HCT116 (cell line): ENCODE measurements at places on chromosomes 2 and 18.

DNA sequence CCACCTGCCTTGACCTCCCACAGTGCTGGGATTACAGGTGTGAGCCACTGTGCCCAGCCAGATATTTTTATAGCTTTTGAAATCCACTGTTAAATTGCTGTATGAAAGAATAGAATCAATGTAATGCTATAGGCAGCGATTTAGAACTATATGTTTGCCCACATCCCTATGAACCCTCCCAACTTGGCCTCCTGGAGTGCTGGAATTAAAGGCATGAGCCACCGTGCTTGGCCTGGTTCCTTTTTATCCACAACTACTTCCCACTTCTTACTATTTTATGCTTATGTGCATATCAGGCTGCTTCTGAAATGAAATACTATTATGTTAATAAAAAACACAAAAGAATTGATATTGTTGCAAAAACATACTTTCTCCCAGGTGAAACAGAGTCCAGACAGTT lies 11.6 kb upstream of the PTPN2 start:
- DNase-seq, result no peak

GRCh38 chr2:191176801-191177438 lies 26.1 kb upstream of the STAT4 start:
- DNase-seq, result no peak

DNA sequence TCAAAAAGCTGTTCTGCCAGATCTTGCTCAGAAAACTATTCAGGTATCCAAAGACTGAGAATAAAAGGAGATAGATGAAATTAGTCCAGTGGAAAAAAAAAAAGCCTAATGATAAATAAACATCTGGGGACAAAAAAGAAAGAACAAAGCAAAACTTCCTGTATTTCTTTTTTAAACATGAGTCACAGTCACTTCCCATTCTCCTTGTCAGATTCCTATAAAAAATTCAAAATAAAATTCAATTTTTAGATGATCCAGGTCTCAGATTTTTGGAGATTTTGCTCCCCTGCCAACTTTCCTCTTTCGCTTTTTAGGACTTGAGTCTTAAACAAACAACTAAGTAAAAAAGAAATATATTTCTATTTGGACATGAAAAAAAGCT lies 127.4 kb downstream of the MEIS1 start:
- DNase-seq, result no peak

DNA sequence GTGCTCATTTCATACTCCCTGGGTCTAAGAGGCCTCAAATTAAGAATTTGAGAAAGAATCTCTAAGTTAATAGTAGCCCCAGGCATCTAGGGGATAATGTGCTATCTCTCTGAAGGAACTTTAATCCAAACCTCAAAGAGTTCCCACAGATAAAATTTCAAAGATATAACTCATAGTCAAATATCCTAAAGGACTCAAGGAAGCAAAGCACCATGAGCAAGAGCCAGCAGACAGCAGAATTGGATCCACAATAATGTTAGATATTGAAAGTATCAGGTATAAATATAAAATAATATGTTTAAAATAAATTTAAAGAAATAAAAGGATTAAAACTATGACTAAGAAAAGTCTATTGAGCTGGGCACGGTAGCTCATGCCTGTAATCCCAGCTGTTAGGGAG lies 31.7 kb upstream of the SIX3 start:
- DNase-seq, result no peak

GRCh38 chr18:6729247-6730091 lies at the start of gene ARHGAP28:
Gene ARHGAP28 (plus strand): TSS chr18:6729716. CDS start chr18:6729822, 106 bp downstream.
- DNase-seq, result no peak

DNA sequence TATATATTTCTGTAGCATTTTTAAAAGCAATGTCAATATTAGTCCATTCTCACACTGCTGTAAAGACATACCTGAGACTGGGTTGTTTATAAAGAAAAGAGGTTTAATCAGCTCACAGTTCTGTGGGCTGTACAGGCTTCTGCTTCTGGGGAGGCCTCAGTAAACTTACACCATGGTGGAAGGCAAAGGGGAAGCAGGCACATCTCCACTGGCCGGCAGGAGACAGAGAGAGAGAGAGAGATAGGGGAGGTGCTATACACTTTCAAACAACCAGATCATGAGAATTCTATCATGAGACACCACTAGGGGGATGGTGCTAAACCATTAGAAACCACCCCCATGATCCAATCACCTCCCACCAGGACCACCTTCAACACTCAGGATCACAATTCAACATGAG lies 43.1 kb downstream of the CHMP3 start:
- no peak for DNase-seq

- no peak for DNase-seq
These were observed 14.0 kb downstream of the YIPF4 start for GRCh38 chr2:32291746-32292145.

DNA sequence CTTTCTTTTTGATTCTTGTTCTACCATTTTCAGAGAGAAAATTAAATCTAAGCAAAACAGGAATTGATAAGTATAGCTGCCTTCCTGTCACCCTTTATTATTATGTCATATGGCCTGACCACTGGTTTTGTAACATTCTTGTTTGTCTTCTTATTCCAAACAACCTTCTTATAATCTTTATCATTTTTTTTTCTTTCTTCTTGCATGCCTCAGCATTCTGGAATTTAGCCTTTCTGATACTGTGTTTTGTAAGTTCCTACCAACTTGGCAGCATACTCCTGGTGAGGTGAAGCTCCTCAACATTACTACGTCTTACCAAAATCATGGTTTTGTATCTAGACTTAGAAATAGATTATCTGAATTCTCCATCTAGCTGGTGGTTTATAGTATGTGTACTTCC lies 199.2 kb downstream of the CAMKMT start:
- DNase-seq, result no peak

DNA sequence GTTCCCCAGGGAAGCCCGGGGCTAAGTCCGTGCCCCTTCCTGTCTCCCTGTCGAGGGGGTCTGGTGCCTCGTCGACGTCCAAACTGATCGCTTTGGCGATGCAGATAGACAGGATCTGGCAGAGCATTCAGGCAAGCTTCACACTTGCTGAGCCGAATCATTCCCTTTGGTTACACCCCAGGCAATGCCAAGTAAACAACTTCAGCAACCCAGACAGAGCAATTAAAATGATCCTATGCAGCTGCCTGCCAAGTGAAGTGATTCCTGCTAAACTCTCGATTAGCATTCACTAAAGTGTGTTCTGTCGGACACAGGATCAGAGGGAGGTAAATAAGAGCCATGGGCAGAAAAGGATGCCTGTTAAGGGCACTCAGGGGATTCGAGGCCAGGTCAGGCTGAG lies 108.2 kb upstream of the RAB12 start:
- no peak for DNase-seq

DNA sequence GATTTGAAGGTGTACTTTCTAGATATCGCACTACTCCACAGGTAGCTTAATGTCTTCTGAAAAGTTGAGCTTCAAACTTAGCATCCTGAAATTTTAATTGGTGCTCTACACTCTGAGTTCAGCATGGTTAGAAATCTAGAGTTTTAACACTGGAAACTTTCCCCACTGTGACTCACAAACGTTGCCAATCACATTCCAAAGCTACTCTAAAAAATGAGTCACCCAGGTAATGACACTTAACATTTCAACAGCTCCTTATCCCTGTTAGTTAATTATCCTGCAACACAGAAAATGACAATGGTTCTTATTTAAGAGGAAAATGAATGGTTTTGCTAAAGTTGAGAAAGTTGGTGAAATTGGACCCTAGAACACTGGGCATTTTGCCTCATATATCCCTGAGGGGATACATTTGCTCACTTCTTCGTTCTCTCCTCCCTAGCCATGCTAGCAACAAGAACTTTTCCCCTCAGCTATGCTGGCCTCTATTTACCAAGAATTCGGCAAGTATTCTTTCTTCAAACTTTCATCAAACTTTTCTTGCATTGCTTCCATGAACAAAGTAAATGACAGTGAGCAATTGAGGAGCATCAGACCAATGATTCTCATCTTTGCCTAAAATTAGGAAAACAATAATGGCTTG lies 1024.1 kb upstream of the KLHL29 start:
- DNase-seq, result no peak

- DNase-seq, result no peak
These were observed 34.9 kb downstream of the DNMT3A start for GRCh38 chr2:25306777-25307368.

DNA sequence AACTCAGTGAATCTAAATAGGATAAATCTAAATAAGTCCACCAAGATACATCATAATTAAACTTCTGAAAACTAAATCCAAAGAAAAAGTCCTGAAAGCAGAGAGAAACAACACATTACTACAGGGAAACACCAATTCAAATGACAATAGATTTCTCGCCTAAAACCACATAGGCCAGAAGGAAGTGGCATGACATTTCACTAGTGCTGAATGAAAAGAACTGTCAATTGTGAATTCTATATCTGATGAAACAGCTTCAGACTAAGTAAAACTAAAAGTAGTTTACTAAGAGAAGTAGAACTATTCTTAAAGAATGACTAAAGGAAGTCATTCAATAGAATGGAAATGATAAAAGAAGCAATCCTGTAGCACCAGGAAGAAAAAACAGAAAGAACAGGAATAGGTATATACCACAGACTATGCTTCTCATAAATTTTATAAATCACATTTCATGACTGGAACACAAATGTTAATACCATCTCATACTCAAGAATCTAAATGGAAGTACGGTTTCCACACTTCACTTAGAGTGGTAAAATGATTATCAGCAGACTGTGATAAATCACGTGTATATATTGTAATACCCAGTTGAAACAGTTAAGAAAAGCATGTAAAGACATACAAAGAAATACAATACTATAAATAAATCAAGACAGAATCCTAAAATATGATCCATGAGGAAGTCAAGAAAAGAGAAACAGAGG lies 46.4 kb downstream of the ASXL2 start:
- no peak for DNase-seq

DNA sequence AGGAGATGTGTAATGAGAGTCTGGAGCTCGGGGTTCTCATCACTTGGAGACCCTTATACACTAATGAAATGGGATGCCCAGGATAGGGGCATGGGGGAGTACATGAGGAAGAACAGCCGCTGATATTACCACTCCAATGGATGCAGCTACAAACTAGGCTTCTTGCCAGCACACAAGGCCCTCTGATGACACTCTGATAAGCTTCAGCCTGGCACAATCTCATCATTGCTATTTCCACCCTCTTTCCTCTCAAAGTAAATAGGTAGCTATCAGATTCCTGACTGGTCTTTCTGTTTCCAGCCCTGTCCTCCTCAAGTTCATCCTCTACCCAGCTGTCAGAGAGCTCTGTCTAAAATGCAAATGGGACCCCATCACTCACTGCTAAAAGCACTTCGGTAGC lies 103.0 kb downstream of the GPR39 start:
- no peak for DNase-seq

GRCh38 chr2:189254268-189254883 lies 74.8 kb upstream of the COL5A2 start:
- DNase-seq, result no peak

DNA sequence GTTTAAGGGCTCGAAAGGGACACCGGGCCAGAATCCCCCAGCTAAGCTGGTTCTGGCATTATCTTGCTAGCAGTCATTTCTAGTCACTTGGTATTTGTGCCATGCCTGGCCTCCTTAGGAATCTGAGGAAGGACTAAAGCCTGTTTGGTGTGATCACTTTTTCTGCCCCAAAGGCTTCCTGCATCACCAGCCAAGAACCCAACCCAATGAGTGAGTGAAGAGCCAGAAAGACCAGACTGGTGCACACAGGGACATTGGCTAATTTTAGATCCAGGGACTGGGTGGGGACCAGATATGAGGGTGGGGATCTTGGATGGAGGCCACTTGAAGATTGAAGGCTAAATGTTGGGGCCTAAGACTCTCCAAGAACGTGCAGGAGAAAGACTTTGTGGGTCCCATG lies 411.9 kb upstream of the TNP1 start:
- no peak for DNase-seq

DNA sequence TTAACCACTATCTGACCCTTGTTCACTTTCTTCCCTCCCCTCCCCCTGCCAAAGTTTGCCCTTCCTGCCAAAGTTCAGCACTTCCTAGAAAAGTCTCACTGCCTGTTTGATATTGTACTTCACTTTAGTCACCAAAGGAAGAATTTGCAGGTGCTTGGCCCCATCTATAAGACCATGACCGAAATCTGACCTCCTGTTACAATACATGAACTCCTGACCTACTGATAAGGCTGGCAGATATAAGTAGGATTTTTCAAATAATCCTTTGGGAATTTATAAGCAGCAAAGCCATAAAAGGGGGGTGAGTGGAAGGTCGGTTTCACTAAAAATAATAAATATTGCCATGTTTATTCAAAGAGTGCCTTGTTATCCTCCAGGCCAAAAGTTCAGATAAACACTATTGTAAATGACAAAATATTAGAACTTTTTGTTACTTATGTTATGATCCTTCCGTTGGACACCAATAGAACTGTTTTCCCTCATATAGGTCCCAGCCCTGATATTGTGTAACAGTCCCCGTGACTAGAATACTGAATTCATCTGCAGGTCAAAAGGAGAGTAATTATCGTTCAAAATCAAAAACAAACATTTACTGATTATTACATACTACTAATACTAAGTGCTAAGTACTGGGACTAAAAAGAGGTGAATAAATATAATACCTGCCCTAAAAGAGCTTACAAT lies 277.6 kb downstream of the EXOC6B start:
- no peak for DNase-seq

DNA sequence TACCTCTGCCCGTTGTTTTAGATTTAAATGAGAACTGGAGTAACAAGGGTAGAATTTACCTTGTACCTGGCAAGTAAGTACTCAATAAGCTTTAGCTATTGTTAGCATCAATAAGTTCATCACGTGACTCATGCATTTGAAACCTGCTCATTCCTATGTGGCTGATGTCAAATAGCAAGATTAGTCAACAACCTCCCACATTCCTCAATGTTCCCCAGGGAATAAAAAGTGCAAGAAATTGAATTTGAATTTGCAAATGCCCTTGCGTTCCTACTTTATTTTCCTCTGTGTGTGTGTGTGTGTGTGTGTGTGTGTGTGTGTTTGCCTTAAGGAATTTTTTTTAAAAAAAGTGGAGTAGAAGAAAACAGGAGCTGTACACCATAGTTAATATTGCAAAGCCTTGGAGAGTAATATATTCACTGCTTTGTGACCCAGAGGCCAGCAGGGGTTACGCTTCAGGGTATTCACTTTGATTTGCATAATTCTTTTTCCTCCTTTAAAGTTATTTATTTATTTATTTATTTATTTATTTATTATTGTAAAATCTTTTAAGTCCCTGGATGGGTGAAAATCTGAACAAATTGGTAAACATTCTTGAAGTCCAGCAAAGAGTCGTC lies 43.9 kb upstream of the DNAH7 start:
- DNase-seq, result no peak

DNA sequence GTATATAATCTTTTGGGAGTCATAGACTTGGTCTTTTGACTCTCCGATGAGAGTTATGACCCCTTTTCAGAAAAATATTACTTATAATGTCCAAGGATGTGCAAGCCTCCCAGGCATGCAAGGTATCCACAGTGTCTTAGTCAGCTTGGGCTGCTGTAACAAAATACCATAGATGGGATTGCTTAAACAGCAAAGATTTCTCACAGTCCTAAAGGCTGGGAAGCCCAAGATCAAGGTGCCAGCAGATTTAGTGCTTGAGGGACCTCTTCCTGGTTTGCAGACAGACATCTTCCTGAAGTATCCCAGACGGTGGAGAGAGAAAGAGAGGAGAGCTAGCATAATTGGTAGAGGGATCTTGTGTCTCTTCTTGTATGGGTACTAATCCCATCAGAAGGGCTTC lies 35.6 kb upstream of the FBXO11 start:
- no peak for DNase-seq

- DNase-seq, result no peak
These were observed 244.6 kb upstream of the RND3 start for GRCh38 chr2:150732064-150732463.
